Posterior vena cava (tissue), 2 donors: ENCODE measurements at places on chromosomes 5 and 9.

DNA sequence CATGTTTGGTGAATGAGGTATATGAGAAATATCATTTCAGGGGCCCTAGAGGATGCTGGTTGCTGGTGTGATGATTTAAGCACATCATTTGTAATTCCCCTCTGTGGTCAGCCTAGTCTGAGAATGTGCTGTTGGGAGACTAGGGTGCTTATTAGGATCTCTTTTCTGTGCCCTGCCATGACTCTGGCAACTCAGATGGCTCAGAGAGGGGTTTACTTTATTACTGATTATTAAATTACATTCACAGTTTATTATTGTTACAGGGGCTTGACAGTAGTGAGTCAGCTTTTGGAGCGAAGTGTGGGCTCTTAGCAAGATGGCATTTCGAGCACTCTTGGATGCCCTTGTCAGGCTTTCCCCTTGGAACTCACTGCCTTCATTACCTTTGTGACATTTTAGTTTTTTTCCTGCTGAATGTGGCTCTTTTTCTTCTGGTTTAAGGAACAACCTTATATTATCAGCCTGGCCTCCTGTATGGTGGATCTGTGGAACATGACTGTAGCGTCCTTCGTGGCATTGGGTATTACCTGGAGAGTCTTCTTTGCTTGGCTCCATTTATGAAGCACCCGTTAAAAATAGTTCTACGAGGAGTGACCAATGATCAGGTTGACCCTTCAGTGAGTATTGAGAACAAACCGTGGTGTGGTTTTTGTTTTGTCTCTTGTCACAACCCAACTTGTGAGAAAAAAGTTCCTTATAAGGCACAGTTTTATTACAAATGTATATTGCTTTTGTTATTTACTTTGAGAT, 33.8 kb downstream of the RCL1 start:
- no peak for DNase-seq

GRCh38 chr5:36878392-36879082, 2.0 kb downstream of the NIPBL start:
- peak; percentile 37 for DNase-seq

- no peak for DNase-seq
Observed at GRCh38 chr5:135881244-135881643, 14.4 kb downstream of the IL9 start.

DNA sequence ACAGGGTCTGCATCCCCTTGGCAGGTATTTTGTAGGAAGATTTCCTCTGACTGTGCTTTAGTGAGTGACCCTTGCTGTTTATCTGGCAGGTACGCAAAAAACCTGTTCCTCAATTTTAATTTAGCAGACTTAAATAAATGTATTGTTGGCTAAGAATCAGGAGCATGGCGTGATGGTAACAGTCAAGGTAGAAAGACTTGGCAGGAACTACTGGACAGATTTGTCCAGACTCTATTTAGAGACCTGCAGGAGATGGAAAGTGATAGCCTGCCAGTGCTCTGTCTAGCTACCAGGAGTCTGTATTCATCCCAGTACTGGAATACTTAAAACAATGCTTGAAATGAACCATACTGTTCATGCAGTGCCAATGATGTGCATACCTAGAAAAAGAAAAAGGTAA, 78.8 kb upstream of the MAST4 start:
- DNase-seq: no peak

DNA sequence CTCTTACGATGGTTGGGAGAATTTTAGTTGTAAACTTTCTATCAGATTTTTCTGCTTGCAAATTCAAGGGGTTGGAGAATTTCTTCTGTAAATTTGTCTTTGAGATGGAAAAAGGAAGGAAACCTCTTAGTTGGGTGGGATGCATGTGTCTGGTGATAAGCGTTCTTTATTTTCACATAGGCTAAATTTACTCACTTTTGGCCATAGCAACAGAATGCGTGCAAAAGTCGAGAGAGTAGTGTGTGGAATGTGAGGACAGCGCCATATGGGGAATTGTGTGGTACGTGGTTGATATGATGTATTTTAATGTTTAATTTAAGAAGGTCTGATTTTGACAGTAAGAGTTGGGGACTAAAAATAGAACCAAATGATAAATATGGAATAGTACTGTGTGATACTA, 282.2 kb downstream of the TAF11L14 start:
- DNase-seq: no peak

DNA sequence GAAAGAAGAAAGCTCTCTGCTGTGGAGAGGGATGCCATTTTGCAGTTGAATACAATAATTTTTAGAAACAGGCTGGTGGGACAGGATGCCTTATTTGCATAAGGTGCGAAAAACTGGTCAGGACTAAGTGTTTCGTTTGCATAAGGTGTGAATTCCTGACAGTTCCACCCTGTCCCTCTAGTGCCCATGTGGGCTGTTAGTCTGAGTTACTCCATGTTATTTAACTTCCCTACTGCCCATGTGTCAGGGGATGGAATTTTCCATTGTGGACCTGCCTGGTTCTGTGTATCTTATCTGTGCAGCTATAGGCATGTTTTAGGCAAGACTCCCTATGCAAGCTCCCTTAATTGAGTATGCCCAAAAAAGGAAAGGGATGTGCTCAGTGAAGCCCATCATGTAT, 35.3 kb upstream of the NFIL3 start:
- no peak for DNase-seq

DNA sequence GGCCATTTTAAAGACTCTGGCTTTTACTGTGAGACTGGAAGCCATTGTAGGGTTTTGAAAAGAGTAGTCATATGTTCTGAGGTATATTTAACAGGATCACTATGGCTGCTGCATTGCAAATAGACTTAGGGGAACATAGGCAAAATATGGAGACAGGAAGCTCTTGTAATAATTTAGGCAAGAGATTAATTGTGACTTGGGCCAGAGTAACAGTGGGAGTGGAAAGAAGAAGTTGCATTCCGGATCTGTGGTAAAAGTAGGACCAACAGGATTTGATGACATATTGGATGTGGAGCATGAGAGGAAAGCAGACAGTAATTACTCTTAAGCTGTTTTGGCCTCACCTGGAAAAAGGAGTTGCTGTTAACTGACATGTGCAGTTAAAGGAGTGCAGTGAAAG, 85.6 kb downstream of the SMIM15 start:
- no peak for DNase-seq

- no peak for DNase-seq
Observed at GRCh38 chr9:4144869-4145268, 155.0 kb downstream of the GLIS3 start.

- no peak for DNase-seq
Observed at GRCh38 chr9:137186385-137186784, 2.0 kb downstream of the ANAPC2 start.

DNA sequence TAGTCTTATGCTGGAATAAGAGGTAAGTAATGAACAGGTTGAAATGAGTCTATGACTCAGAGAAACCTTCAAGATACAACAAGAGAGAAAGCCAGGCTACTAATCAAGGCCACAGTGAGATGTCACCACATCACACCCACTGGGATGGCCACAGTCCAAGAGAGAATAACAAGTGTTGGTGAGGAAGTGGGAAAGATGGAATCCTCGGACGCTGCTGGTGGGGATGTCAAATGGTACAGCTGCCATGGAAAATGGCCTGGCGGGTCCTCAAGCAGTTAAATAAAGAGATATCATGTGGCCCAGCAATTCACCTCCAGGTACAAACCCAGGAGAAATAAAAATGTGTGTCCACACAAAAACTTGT, 41.9 kb upstream of the NEURL1B start:
- peak; percentile 41 for DNase-seq

DNA sequence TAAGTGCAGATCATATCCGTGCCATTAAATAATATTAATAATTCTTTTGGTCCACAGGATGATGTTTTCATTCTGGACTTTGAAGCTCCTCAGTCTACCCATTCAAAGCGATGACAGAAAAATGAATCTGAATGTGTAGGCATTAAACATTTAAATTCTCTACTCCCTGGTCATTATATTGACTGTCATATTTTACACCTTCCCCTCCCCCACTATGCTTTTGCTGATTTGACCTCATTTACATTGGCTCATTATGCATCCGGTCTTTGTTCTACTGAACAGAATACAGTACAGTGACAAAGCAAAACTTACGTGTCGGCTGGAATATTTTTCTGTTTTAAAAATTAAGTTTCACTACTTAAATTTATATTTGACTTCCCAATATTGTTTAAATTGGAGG, 289.7 kb upstream of the TMEM161B start:
- no peak for DNase-seq

DNA sequence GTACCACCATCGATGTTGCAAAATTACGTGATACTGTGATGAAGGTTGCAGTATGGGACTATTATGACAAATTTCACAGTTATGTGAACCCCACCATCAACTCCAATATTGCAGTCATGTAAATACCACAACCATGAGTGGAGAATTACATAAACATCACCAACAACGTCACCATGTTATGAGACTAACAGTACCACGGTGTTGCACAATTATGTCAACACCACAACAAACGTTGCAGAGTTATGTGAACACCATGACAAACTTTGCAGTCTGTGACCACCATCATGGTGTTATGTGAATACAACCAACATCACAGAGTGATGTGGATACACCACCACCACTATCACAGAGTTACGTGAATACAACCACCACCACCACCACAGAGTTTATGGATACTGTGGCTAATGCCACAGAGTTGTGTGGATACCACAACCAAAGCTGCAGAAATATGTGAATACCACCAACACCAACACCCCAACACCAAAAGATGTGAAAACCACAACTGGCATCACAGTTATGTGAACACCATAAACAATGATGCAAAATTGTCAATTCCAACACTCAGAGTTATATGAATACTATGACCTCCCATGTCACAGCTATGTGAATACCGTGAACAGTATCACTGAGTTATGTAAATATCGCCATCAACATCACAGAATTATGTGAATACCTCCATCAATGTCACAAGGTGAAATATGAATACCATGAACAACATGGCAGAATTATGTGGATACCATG, 62.4 kb downstream of the SHC3 start:
- DNase-seq: no peak

DNA sequence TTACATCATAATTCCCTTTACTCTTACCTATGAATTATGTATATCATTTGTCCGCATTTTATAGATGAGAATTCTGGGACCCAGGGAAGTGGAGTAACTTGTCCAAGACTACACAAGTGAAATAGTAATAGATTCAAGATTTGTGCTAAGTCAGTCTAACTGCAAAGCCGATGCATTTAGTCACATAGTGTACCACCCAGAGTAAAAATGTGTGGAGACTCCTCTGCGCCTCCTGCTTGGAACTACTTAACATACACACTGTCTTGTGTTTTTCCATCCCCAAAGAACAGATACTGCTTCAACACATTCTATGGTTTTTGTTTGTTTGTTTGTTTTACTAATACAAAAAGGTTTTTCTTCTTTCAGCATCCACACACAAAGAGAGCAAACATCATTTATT, 729.8 kb downstream of the PRELID2 start:
- DNase-seq: no peak

DNA sequence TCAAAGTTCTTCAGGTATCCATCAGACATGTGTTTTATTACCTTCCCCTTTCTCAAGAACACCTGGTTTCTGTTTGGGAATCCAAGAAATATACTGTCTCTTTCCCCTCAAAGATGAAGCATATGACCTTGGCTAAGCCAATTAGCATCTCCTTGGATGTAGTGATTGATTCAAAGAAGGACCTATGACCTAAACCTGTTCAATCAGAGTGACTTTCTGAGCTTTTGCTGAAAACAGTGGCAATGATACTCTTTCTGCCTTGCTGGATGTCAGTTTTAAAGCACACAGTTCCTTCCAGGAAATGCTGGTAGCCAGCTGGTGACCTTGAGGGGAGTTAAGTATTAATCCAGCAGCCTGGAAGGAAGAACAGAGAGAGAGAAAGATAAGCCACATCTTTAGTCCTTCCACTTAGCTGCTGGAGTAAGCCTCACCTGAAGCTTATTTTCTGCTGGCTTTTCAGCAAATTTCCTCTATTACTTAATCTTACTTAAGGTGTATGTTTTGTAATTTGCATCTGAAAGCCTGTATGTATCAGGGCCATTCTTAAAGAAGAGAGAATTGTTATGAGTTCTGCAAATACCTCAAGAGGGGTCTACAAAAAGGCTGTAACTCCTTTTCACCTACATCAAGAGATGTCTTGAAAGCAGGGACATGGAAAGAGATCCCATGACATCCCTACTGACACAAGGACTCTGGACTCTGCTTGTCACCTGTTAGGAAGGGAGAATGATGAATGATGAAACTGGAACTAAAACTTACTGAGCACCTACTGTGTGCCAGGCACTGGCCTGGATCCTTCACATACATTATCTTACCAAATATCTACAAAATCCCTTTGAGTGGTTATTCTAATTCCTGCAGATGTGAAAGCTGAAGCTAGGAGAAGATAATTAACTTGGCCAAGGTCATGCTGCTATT, 35.2 kb upstream of the PIK3R1 start:
- no peak for DNase-seq

DNA sequence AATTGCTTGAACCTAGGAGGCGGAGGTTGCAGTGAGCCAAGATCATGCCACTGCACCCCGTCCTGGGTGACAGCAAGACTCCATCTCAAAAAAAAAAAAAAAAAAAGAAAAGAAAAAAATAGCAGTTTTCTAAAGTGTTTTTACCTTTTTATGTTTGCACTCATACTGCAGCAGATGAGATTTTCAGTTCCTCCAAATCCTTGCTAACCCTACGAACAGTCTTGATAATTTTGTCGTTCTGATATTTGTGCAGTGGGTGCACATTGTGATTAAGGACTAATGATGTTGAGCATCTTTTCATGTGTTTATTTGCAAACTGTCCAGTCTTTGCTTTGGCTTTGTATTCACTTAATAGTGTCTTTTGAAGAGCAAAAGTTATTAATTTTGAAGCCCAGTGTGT, 42.9 kb downstream of the ZCCHC7 start:
- no peak for DNase-seq

GRCh38 chr5:16007750-16008415, 171.7 kb downstream of the MARCHF11 start:
- DNase-seq: no peak

GRCh38 chr5:11955331-11955730, 51.1 kb upstream of the CTNND2 start:
- no peak for DNase-seq

- DNase-seq: no peak
Observed at GRCh38 chr5:178223828-178224335, 8.7 kb downstream of the PHYKPL start.

DNA sequence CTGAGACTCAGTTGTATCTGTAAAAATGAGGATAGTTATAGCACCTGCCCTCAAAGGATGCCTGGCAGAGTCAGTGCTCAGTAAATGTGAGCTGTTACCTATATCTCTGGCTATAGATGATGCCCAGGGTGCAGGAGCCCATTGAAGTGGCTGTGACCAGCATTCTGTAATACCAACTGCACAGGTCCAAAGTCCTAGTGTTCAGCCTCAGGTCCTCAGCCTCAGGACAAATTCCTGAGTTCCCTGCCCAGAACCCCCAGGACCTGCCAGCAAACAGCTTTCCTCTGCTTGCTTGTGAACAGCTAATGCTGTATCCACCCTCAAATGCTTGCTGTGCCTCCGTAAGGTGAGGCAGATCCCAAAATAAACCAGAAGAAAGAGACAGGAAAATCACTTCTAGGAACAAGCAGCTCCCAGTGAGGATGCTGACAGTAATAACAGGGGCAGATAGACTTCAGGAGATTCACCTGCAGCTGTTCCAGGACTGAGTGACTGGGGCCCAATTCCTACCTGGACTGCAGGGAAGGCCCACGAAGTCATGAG, 80.8 kb downstream of the SIL1 start:
- no peak for DNase-seq
